OCI-M1 (cell line): ENCODE measurements at places on chromosomes 1 and 21.

DNA sequence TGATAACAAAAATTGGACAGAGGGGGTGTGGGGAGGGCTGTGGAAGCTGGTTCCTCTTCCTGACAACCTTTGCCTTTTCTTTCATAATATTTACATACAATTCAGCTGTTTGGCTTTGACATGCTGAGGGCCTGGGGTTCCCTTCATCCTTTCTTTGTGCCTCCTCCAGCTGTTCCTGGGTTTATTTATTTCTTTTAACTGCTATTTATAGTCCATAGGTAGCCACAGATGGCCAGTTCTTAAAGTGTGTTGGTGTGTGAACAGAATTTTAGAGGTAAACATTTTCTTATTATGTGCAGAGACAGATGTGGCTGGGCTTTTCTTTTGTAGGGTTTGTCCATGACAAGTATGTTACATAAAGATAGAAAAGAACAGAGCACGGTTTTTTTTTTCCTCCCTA lies 34.1 kb upstream of the CNIH3 start:
- DNase-seq, result no peak

DNA sequence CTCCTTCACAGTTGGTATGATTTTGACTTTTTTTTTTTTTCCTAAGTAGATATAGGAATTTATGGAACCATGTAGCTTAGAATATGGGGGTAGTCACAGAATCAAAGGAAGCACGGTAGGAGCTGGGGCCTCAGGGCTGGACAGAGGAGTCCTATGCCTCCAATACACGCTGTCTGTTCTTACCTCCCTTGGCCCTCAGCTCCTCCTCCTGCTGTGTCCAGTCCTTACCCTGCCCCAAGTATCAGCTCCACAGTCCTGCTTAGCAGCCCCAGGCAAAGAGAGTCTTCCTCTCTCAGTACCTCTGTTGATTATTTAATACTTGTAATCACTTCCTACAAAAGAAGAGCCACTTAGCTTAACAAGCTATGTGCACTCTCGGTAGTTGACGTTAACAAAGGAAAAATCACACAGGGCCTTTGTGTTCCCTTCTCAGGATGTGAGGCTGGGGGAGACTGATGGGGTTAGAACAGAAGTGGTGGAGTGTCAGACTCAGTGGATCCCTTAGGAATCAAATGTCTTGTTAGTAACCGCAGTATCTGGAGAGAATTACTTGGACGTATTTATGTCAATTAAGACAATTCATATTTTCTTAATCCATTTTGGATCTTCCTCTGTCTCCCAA lies 292.3 kb downstream of the HHAT start:
- DNase-seq, result no peak

DNA sequence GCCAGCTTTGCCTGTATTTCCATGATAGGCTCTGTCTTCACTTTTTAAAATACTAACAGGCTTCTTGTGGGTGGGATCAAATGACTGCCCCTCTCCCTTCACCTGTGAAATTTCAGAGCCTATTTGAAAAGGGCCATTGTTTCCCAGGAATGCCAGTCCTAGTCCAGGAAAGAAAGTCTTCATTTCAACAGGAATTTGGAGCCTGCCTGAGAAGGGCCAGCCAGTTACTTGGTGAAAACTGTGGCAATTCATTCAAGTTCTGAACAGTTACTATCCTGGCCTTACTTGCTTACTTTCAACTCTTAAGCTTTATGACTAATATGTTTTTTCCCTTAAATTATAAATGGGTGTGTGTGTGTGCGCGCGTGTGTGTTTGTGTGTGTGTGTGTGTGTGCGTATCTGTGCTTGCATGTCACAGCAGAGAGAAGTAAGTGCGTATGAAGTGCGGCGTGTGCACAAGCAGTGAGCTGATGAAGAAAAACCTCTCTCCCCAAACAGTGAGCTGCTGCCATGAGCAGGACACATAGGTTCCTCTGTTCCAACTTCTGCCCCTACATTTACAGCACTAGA lies 67.5 kb upstream of the RNPC3 start:
- DNase-seq, result no peak

- DNase-seq, result no peak
Observed at GRCh38 chr1:201599548-201599947, 60.6 kb downstream of the NAV1 start.

DNA sequence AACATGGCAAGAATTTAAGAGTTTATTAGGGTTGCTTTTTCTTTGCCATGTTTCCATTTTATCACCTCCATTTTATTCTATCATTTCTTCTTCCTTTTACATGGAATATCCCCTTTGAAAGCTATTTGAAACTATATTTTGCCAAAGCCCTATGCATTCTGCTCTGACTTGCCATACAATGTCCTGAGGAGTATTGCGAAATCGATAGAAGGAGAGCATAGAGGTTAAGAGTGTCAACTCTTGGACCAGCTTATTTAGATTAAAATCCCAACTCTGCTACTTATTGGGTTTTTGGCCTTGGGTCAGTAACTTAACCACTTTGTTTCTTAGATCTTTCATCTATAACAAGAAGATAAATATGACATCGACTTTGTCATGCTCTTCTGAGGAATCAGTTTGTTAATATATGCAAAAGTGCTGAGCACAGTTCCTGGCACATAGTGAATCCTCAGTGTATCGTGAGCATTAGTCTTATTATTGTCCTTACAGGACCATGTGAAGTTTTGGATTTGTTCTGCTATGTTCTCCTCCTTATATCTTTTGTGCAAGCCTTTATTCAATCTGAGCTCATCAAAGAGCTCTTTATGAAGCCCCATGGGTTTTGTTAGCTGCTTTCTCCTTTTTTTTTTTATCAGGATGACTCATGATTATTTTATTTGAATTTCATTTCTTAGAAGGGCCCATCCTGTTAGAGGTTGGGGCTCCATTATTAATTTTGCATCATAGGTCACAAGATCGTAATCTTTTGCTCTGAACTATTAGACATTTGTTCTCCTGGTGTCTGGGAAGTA lies 17.6 kb downstream of the ACKR1 start:
- peak; percentile 37 for DNase-seq

DNA sequence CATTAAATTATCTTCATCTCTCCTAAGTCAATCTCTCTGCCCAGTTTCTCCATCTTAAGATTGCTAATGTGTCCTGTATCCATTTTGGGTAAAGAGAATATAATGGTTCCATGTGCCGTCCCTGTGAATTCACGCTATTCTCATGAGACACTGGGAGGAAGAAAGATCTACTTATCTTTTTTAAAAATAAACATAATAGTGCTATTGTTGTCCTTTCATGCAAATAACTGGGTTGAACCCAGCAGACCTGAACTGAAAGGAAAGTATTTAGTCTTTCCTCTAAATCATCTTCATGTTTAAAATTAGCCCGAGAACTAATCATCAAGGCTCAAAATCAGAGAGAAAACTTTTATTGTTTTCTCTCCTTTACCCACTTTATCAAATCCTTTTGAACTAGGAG lies 22.4 kb downstream of the SLAMF1 start:
- no peak for DNase-seq

DNA sequence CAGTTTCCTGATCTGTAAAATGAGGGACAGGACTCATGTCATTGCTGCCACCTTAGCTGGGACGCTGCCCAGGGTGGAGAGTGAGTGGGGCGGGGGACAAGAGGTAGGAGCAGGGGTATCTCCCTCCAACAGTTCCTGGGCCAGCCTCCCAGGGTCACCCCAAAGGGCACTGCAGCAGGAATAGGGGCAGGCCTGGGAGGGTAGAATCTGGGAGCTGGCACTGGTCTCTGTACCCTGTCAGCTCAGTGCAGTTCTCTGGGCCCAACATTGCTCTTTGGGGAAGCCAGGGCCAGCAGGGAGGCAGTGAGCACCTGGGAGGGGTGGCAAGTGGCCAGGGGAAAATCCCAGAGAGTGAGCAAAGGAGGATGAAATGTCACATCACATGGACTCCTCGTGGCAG lies 55.8 kb downstream of the ELK4 start:
- DNase-seq, result no peak

DNA sequence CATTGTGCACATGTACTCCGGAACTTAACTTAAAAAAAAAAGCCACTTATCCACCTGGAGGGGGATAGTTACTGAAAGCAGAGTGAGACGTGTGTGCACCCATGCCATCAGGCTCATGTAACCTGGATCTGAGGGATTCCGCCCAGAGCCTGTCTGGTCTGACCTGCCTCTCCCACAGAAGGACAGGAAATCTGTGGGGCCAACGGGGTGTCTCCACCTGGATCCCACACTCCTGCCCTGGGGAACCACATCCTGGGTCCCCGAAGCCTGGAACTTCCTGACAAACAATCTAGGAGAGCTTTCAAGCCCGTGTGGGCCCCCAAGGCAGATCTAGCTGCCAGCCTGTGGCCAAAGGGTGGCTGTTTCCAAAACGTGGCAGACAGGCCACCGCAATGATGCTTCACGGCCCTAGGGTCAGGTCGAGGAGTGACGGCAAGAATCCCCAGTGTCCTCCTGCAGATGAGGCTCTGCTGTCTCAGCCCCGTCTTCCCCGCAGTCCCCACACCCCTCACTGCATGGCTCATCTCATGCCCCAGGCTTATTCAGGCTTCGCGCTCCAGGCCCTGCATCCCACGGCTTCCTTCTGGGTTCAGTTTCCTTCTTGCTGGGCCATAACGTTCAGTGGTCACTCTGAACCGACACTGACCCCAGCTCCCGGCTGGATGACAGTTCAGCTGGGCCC lies 21.0 kb upstream of the PCBP3 start:
- DNase-seq, result no peak

- no peak for DNase-seq
Observed at GRCh38 chr1:33971018-33971710, 107.3 kb downstream of the HMGB4 start.
